ENCODE measurements at places on chromosomes 4 and X. TPM values are rescaled to one million over a fixed set of nuclear protein-coding genes. Genes with fewer than 3 reads are reported as not detected.

GRCh38 chr4:140048419-140048995 lies 105.5 kb downstream of the MAML3 start:
- H3K27ac ChIP-seq: peak overlapping the region; percentile 6
- peaks cover 64% of the 10 kb centered on the region for H3K4me1 ChIP-seq
- no peaks in the 10 kb centered on the region for H3K36me3 ChIP-seq
- H3K4me3 ChIP-seq: peak overlapping the region; percentile 33

Gene SSX3
- total RNA-seq: not detected

DNA sequence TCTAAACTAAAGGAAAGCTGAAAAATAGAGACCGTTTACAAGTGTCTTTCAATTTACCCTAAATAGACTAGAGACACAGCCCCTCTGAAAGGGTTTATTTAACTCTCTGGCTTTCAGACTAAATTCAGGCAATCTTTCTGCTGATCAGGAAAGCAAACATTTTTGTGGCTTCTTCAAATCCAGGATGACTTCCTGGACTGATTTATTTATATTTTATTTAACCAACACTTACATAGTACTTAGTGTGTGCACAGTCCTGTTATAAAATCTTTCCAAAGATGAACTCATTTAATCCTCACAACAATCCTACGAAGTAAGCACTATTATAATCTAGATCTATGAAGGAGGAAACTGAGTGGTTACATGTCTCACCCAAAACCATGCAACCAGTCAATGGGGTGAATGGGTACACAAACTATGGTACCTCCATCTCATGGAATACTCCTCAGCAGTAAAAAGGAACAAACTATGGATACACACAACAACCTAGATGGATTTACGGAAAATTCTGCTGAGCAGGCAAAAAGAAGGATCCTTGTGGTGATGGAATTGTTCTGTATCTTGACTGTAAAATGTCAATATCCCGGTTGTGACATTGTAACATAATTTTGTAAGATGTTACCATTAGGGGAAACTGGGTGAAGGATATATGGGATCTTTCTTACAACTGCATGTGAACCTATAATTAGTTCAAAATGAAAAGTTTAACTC lies 64.1 kb upstream of the MAMLD1 start:
- no peak overlapping the region for H3K27ac ChIP-seq
- no peak overlapping the region for H3K4me3 ChIP-seq
- no peak for DNase-seq
- no peaks in the 10 kb centered on the region for H3K36me3 ChIP-seq
- no peaks in the 10 kb centered on the region for H3K4me1 ChIP-seq

Gene PORCN
- total RNA-seq: 14.2 TPM

- H3K27me3 ChIP-seq: no peaks in the 10 kb centered on the region
- no peak overlapping the region for H3K4me3 ChIP-seq
- H3K4me1 ChIP-seq: no peaks in the 10 kb centered on the region
- DNase-seq: no peak
Measured at GRCh38 chr4:138902705-138903104, 112.9 kb upstream of the NOCT start.

Gene ABCG2
- total RNA-seq: 0.77 TPM
